Fibroblast of skin of scalp (primary cell): ENCODE measurements at places on chromosomes 16 and 17.

- no peak for DNase-seq
Observed at GRCh38 chr17:1391577-1391976, 8.4 kb downstream of the YWHAE start.

DNA sequence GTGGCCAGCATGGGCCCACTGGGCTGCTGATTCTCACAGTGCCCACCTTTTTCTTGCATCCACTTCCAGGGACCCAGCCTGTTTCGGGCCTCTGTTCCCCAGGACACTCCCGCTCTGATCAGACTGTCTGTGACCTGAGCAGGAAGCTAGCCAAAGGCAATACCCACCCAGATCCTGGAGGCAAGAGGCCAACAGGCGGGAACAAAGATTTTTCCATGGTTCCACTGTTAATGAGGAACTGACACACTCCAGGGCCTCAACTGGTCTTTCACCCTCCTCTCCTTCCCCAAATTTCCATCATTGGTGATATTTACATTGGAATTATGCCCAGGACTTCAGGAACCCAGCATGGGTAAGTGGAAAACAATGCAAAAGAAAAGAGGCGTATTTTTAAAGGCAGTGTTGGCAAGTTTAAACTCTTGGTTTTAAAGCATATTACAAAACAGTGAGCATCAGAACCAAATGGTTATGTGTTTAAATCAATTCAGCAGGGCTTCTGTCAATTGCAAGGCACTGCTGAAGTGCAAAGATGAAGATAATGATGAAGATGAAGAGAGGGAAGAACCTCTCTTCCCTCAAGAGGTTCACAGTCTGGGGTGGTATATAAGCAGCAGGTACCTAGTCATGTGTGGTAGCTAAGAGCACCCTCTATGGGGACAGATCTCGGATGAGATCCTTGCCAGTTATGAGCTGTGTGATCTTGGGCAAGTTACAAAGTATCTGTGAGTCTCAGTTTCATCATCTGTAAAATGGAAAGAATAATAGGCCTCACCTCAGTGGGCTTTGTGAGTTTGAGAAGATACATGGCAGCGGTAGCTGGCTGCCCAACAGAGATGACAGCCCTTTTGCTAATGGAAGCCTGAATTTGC, 14.4 kb upstream of the ATP2A3 start:
- no peak for DNase-seq

DNA sequence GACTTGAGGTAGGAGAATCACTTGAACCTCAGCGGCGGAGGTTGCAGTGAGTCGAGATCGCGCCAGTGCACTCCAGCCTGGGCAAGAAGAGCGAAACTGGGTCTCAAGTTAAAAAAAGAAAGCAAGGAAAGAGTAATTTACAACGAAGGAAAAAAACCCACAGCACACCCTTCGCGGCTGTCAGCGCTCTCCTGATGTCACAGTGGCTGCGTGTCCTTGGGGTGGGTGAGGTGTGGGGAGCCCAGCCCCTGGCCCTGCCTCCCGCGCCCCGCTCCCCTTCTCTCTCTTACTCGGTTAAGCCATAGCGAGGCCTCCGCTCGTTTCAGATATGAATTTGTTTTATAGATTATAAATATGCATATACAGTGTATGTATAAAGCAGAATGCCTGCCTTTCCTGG, 740 bp upstream of the JPT2 start:
- no peak for DNase-seq

DNA sequence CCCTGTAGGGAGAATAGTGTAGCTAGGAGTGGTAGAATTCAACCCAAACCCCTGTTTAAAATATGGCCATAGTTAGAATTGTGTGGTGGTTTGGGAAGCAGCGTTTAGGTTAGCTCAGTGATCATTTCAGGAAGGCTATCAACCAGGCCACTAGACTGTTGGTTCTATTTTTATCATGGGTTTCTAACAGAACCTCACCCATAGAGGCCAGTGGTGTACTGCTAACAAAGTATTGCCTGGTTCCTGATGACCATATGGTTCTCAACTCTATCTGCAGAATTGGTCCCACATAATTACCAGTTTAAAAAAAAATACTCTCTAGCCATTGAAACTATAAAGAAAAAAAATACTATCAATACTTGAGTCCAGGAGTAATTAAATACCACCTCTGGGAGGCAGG, 70.5 kb upstream of the RASL10B start:
- no peak for DNase-seq

DNA sequence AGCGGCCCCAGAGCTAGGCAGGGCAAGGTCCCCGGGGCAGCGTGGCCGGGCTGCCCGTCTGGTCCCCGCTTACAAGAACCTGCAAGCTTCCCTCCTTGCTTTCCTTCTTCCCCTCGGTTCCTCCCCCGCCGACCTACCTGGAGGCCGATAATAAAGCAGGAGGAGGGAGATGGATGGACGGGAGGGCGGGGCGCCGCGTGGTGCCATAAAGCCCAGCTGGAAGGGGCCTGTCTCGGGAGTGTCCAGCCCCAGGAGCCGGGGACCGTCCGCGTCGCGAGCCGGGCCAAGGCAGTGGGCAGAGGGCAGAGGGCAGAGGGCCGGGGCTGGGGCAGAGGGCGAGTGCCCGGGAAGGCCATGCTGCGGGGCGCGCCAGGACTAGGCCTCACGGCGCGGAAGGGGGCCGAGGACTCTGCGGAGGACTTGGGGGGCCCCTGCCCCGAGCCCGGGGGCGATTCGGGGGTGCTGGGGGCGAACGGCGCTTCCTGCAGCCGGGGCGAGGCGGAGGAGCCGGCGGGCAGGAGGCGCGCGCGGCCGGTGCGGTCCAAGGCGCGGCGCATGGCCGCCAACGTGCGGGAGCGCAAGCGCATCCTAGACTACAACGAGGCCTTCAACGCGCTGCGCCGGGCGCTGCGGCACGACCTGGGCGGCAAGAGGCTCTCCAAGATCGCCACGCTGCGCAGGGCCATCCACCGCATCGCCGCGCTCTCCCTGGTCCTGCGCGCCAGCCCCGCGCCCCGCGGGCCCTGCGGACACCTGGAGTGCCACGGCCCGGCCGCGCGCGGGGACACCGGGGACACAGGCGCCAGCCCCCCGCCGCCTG, at the start of gene BHLHA9:
Gene BHLHA9, plus strand, starts transcription at position 235 of the 820 bp plus-strand sequence. Its CDS starts 120 bp downstream, at position 355.
- DNase-seq, result no peak

GRCh38 chr16:19481296-19481695, 40.6 kb downstream of the GDE1 start:
- no peak for DNase-seq

GRCh38 chr17:39653662-39654331, 11.4 kb upstream of the TCAP start:
- peak; percentile 46 for DNase-seq

GRCh38 chr16:69283851-69284250, 27.3 kb upstream of the VPS4A start:
- no peak for DNase-seq

DNA sequence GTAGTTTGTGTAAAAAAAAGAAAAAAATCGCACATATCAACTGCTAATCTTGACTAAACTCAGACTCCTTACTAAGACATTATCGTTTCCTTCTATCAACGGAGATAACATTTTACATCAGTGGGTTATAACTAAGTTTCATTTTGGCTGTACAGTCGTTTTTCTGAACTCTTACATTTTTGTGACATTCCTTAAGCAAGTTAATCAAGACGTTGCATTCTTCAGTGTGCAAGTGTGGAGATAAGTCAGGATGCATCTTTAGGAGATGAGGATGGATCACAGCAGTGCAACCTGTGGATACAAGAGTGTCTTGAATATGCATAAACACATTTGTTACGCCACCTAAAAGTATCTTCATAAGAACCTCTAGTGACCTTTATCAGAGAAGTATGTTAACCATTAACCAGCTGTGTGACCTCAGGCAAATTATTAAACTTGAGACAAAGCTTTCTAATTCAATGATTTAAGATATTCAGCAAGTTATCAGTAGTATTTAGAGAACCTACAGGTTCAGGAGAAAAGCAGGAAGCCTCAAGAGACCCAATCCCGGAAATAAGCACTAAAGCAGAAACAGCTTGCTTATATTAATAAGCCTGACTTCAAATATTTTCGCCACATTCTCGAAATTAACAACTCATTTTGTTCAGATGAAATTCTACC, 9.4 kb downstream of the CMC2 start:
- DNase-seq, result peak; percentile 22

DNA sequence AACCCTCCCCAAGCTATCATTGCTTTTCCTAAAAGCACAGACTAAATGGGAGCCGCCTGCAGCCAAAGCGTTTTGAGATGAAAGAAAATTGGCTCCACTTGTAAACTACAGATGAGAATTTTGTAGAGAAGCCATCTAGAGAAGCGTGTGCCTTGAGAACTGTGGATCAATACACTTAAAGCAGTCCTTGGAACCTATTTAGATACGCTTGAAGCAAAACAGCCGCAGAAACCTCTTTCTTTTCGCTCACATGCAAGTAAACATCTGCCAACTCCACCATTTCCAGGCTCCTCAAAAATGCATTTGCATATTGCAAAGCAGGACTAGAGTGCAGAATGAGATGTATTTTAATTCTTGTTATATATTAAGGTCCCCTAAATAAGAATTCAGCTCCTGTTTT, 13.1 kb downstream of the KIAA0513 start:
- no peak for DNase-seq

DNA sequence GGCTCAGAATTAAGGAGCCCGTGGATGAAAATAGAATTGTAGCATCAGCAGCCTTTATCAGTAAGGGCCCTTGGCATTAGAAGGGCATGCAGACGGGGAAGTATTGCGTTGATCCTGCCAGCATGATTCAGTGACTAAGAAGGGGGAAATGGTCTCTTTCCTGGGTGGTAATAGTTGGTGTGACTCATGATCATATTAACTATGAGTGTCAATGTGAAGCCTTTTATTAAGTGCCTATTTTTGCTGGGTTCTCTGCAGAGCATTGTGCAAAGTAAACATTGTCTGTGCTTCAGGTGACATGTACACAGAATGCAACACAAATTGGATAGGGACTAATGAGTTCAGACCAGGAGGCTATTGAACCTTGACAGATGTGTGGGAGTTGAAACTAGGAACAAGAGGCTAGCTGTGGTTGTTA, 24.5 kb downstream of the RCVRN start:
- peak; percentile 54 for DNase-seq

GRCh38 chr17:37117373-37118142, 168.8 kb downstream of the AATF start:
- no peak for DNase-seq

GRCh38 chr16:78763821-78764440, 664.5 kb downstream of the WWOX start:
- no peak for DNase-seq

DNA sequence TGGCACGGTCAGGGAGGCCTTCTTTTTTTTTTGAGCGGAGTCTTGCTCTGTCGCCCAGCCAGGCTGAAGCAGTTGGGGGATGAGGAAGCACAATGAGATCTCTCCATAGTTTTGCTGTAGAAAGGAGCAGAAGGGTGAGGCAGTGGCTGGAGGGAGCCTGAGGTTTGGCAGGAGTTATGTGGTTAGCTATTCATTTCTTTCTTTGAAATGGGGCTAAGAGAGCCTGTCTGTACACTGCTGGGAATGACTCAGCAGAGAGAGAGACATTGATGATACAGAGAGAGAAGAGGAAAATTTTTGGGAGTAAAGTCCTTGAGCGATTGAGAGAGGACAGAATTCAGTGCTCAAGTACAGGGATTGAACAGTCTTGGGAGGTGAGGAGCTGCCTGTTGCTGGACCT, 22.1 kb downstream of the NOS2 start:
- peak; percentile 40 for DNase-seq

DNA sequence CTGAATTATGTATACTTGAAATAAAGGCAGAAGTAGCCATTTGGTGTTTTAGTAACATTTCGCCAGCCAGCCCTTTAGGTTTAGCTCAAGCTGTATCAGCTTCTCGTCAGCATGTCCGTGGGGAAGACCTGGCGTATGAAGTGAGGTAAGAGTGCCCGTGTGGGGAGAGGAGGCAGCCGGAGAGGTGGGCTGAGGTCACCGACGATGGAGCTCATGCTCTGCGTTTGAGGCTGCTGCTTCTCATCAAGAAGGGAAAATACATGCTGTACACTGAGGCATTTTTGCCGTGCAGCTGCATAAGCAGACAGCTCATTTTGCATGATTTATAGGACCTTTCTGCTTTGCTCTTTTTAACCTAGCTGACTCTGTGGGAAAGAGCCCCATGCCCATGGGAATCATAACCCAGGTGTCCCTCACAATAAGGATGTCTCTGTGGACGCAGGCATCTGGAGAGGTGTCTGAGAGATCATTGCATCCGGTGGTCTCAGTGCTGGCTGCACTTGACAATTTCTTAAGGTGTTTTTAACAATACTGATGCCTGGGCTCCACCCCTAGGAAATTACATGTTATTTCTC, 179.1 kb downstream of the ABCC12 start:
- no peak for DNase-seq

DNA sequence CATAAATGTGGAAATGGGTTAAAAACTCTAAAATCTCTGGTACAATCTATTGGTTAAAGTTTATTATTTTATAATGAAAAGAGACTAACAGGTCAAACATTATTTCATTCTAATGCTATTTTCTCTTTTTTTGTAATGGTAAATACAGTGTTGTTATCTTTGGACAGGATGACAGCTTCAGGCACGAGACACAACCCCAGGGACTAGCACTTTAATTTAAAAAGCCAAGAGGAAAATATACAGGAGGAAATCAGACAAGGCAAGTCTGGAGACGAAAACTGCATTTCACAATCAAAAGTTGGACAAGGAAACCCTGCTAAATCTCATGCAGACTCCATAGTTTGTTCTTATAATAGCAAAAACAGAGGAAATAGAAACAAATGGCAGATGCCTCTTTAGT, 589.1 kb upstream of the CDH8 start:
- peak; percentile 22 for DNase-seq

DNA sequence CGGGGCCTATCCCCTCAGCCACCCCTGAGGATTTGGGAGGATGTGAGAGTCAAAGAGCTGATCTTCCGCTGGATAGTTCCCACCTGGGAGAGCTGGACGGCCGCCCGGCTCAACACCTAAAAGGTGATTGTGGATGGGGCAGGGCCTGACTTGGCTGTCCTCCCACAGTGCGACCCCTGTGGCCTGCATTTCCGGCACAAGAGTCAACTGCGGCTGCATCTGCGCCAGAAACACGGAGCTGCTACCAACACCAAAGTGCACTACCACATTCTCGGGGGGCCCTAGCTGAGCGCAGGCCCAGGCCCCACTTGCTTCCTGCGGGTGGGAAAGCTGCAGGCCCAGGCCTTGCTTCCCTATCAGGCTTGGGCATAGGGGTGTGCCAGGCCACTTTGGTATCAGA, 4.5 kb downstream of the BCL6B start:
- DNase-seq, result no peak

DNA sequence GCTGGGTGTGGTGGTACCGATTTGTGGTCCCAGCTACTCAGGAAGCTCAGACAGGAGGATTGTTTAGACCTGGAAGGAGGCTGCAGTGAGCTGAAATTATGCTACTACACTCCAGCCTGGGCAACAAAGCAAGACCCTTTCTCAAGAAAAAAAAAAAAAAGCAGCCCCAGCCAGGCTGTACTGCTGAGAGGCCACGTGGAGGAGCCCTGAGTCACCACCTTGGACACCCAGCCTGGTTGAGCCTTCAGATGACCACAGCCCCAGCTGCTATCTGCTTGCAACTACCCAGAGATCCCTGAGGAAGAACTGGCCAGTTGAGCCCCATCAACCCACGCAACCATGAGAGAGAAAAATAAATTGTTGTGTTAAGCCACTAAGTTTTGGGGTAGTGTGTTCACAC, 23.6 kb upstream of the GPRC5C start:
- DNase-seq, result peak; percentile 12

- DNase-seq, result peak; percentile 48
Observed at GRCh38 chr16:10181196-10182162, 749 bp downstream of the GRIN2A start.

GRCh38 chr16:79363484-79363883, 237.1 kb downstream of the MAF start:
- no peak for DNase-seq
